ENCODE measurements at places on chromosomes 2 and 18.

DNA sequence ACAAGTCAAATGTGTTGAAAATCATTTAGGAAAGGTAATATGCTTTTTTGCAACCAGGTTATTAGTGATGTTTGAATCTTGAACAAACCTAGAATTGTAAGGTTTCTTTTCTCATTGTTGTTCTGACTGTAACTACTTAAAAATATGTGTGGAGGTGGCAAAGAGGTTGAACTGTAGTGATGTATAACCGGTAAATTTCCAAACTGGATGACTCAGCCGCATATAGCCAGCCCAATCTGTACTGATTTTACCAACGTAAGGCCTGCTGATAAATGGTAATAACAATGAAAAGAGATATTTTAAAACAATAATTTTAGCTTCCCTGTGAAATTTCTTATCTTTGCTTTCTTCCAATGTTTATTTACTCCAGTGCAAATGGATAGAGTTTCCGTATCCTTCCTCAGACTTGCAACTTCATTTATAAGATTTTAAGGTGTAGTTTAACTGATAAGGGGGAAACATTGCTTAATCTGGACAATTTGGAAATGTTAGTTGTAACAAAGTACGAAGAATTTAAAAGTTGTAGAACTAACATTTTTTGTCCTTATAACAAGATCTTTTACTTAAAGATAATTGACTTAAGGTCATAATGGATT is 1170.4 kb upstream of the ZEB2 start:
- no peak for DNase-seq

DNA sequence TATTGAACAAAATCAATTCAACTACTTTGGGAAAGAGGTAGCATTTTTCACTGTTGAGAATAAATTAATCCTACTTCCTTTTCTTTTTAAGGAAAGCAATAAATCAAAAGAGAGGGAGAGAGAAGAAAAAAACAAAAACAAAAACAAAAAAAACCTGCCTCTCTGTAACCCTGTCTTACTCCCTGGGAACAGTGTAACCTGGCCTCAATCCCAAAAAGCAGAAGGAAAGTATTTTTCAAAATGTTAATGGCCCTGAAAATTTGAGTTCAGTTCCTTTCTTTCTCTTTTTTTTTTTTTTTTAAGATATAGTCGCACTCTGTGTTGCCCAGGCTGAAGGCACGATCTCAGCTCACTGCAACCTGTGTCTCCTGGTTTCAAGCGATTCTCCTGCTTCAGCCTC is 35.9 kb downstream of the RHOB start:
- no peak for DNase-seq

GRCh38 chr2:79101024-79101423 is 13.2 kb upstream of the REG1B start:
- DNase-seq: no peak

GRCh38 chr2:240308111-240308651 is 127.3 kb upstream of the GPC1 start:
- no peak for DNase-seq

- no peak for DNase-seq
Measured at GRCh38 chr2:231342061-231342711, 53.3 kb upstream of the B3GNT7 start.
